Retina (tissue), 1 donor: ENCODE measurements at places on chromosomes 3 and 15.

DNA sequence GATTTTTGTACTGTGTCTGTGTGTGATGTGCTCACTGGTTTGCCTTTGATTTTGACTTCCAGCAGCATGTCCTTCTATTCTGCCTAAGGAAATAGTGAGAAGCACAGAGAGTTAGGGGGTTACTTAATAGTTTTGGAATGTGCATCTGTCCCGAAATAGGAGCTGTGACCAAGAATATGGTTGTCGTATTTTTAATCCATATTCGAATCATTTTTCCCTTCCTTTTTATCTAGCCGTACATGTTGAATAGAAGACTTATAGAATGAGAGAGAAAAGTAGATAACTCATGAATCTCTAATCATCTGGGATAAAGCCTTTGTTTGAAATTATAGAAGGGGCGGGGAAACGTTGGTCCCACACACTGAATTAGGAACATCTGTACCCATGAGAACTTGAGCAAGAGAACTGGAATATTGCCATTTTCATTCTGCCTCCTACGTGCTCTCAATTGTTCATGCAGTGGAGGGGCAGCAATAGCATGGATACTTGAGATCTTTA lies 23.6 kb downstream of the CRTC3 start:
- DNase-seq: no peak

- no peak for DNase-seq
Measured at GRCh38 chr3:151835751-151836525, 22.0 kb downstream of the AADAC start.

DNA sequence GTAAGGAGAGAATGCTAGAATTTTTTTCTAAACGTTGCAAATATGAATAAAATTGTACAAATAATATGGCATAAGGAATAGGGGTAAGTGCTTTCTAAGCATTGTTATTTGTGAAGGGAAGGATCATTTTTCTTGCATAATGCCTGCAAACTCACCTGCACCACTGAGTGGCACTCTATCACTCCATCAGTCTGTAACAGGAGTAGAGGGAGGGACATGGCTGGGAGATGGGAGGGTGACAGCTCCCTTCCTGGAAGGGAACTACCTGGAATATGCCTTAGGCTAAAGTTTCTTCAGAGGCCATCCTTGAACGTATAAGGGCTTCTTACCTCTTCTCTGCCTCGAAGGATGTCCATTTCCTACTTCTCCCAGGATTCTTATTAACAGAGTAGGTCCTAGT lies 3.0 kb downstream of the NAALADL2 start:
- DNase-seq: no peak

DNA sequence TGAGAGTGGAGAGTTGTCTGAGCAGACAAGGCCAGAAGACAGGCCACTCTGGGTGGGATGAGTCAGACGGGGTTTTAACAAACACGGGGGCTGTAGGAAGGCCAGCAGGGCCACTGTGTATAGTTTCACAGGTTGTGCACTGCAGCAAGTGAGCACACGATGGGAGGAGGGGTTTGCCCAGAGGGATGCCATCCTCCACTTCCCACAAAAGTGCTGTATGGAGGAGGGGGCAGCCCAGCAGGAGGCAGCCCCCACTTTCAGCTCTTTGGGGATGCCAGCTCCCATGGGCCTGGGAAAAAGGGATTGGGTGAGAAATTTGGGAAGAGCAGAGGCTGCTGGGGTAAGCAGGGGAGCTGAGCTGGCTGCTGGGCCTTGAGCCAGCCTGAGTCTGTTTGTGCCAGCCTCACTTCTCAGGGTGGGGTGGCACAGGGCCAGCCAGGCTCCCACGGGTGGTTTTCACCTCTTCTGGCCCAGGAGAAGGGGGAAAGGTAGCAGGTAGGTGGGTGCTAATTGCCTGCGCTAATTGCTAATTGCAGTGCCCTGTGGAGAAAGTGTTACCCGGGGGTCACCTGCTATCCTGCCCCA lies 6.7 kb downstream of the ZBTB47 start:
- DNase-seq: no peak

GRCh38 chr3:49868862-49869466 lies 742 bp downstream of the CAMKV start:
- DNase-seq: no peak

GRCh38 chr3:39499651-39500273 lies 32.3 kb downstream of the MOBP start:
- no peak for DNase-seq

DNA sequence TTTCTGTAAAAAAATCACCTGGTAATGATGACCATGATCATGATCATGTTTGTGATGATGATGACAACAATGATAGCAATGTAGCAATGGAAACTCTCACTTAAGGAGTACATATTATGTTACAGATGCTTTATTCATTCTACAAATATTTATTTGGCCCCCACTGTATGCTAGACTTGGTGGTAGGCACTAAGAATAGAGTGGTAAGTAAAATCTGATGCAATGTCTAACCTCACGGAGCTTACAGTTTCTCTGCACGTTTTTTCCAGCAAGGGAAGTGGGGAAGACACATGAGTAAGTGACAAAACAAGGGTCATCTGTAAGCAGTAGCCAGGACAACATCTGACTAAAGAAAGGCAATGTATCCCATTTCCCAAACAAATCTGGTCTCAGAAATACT lies 199.4 kb upstream of the MRPL3 start:
- no peak for DNase-seq

DNA sequence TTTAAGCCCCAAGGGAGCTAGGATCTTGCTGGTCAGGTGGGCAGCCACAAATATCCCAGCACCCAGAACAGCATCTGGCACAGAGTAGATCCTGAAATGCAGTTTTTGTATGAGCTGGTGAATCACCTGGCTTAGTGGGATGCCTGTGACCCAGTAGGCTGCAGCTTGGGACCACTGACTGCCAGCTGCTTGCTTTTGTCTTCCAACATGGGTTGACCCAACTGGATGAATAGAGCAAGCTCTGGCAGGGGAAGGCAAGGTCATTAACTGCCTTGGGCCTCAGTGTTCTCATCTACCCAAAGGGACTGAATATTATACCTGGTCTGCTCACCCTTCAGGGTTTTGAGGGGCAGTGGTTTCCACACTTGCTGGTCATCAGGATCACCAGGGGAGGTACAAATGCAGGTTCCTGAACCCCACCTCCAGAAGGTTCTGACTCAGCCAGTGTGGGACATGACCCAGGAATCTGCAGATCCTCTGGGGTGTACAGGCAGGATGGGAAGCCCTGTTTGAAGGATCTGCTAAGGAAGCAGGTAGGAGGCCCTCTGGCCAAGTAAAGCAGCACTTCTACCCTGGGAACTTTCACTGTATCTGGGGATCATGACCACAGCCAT lies 55.4 kb downstream of the ITGA11 start:
- no peak for DNase-seq

- DNase-seq: no peak
Measured at GRCh38 chr15:70271422-70272088, 173.8 kb upstream of the TLE3 start.

DNA sequence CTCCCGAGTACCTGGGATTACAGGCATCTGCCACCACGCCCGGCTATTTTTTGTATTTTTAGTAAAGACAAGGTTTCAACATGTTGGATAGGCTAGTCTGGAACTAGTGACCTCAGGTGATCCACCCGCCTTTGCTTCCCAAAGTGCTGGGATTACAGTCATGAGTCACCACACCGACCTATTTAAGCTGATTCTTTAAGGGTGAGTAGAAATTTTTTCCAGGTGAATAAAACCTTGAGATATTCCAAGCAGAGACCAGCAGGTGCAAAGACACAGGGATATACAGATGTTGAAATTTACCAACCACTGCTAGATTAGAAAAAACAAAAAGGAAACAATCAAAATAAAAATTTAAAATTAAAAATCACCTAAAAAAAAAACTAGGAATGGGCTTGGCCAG lies 74.4 kb upstream of the CHRNB4 start:
- no peak for DNase-seq

DNA sequence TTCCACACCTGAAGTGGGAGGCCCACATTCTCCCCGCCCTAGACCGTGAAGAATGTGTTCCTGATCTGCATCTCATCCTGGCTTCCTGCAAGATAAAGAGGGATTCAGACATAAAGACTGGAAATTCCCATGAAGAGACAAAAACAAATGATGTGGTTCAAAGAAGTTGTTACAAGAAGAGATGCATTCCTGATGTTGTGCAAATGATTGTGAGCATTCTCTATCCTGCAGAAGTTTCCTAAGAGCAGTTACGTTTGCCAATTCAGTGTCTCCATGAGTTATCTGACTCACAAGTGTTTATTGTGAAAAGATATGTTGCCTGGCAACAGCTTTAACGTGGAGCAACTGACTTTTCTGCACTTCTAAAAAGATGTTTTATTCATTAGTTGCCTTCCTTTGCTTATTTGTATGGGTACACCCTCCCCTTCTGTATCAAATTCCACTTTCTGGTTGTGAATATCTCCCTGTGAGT lies 107.8 kb downstream of the ZIC4 start:
- DNase-seq: no peak

DNA sequence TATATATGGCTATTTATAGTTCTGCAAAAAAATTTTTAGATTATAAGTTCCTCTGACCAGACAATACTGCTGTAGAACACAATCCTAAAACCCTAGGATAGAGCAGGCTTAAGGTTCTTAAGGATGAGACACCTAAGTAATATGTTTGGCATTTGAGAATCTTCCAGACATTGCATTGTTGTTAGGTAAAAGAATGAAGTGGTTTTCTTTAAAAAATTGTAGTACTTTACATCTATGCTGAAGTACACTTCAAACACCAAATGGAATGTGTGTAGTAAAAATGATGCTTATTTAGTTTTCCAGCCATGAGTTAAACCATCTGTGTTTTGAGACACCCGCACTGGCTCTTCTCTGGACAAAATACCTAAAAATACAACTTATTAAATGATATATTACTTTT lies 857.7 kb downstream of the OTOL1 start:
- DNase-seq: no peak

DNA sequence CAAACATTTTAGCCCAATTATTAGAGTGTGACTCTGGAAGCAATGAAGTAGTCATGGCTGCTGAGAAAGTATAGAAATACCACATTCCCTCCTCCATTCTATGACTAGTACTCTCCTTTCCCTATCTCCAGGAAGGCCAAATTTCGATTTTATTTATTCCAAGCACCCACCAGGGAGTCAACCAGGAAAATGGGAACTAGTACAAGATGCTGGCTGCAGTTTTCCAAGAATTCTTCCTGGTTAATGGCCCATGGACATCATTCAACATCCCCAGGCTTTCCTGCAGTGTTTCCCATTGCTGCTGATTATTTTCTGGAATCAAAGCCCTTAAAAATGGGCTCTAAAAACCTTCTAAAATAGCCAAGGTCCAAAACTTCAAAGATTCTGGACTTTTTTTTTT lies 247.9 kb upstream of the STT3B start:
- no peak for DNase-seq

DNA sequence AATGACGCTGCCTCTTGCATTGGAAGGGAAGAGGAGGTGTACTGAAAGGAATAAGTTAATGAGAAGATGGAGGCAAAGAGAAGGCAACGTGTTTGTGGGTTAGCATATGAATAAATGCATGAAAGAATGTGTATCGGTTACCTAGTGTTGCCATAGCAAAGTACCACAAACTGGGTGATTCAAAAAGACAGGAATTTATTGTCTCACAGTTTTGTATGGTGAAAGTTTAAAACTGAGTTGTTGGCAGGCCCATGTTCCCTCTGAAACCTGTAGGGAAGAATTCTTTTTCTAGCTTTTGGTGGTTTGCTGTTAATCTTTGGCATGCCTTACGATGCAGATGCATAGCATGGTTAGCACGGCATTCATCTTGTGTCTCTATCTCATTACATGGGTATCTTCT lies 729.9 kb downstream of the MECOM start:
- no peak for DNase-seq

DNA sequence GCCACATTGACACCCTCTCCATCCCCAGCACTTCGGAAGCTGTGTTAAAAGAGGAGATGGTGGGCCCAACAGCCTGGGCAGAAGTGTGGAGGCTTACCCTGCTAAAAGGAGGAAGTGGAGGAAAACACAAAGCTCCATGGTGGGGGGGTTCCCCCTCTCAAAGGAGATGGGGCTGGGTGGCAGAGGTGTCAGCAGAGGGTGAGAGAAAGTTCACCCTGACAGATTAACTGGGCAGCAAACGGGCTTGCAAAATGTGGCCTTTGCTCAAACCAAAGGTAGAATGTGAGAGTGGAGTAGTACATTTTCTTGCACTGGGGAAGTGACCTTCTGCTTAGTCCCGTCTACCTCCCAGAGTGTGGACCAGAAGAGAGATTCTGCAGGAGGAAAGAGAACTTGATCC lies 44.7 kb downstream of the MYO1E start:
- DNase-seq: no peak

DNA sequence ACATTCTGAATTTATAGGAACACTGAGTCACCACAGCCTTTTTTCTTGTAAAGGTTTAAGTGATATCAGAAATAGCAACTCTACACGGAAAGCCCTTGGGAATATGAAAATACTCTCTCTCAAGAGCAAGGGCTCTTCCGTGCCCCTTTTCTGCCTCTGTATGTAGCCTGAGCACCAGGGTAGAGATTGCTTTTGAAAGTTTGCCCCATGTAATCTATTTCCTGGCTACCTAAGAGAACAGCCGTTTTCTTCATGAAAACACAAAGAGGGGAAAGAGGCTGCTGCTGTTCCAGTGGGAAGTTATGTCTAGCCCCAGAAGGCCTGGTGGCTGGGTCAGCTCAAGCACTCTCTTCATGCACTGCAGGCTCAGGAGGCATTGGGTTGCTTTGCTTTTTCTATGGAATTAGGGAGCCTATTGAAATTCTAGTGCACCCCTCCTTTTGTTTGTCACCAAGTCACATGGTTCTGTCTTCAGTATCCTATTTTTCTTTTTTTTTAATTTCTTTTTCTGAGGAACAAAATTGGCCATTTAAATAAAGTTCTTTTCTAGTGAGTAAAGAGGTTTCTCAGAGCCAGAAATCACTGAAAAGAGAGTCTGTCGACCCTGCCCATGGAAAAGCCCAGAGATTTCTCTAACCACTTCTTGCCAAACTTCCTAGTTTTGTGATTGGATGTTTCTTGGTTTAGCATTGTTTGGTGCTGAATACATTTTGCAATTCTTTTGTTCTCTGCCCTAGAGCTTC lies 39.5 kb downstream of the TIGIT start:
- DNase-seq: no peak

DNA sequence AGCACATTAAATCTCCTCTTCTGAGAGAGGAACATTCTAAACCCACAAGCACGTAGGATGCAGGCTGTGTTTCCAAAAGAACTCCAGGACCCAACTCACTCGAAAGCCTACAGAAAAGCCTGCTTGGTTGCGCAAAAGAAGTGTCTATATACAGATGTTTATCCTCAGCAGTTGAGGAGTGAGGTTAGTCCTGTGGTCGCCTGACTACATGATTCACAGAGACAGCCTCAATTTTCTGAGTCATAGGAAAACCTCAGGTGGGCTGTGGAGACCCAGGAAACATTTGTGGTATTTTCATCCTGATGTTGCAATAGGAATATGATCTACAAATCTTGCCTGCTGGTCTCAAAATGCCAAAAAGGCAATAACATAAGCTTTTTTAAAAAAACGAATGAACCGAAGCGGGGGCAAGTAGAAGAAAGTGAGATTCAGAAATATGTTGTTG lies 183.8 kb upstream of the THRB start:
- DNase-seq: no peak

GRCh38 chr3:197936819-197937384 lies 13.1 kb upstream of the RPL35A start:
- DNase-seq: no peak

GRCh38 chr3:112773864-112774263 lies 72.8 kb downstream of the CD200R1L start:
- no peak for DNase-seq
